ENCODE measurements at places on chromosomes 2 and 18.

- no peak for DNase-seq
These were observed 242.2 kb upstream of the LRRTM1 start for GRCh38 chr2:80546766-80547165.

- DNase-seq, result no peak
These were observed 15.9 kb upstream of the IL1R1 start for GRCh38 chr2:102126660-102127059.

GRCh38 chr18:48954886-48955819, 4.4 kb upstream of the SMAD7 start:
- no peak for DNase-seq

DNA sequence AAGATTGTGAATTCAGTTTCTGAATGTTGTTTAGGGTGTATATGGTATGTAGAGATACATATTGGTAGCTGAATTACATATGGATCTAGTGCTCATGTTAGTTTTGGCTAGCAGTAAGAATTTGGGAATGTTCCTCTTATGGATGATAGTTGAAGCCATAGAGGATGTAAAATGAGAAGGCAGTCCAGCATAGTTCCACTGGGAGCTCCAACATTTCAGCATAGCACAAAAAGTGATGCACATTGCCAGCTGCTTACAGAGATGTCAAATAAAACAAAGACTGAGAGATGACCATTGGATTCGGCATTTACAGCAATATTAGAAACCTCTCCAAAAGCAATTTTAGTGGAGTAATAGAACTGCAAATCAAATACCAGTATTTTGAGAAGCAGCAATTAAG, 77.4 kb downstream of the EML4 start:
- DNase-seq, result no peak

GRCh38 chr2:157625296-157625695, 3.4 kb downstream of the ACVR1C start:
- no peak for DNase-seq

DNA sequence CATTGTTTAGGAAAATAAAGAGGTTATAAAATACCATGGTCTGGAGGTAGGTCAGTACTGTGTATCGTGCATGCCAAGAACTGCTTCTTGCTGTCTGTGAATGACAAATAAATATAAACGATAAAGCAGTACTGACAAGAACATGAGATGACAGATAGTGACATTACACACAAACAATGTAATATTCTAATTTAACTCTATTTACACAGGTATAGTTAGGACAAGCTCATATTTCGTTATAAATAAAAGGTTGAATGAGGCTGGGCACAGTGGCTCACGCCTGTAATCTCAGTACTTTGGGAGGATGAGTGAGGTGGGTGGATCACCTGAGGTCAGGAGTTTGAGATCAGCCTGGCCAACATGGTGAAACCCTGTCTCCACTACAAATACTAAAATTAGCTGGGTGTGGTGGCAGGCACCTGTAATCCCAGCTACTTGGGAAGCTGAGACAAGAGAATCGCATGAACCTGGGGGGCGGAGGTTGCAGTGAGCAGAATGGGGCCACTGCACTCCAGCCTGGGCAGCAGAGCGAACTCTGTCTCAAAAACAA, 14.7 kb upstream of the GPR75 start:
- no peak for DNase-seq

- DNase-seq, result no peak
These were observed 762.4 kb downstream of the LRRTM4 start for GRCh38 chr2:76759634-76760366.

DNA sequence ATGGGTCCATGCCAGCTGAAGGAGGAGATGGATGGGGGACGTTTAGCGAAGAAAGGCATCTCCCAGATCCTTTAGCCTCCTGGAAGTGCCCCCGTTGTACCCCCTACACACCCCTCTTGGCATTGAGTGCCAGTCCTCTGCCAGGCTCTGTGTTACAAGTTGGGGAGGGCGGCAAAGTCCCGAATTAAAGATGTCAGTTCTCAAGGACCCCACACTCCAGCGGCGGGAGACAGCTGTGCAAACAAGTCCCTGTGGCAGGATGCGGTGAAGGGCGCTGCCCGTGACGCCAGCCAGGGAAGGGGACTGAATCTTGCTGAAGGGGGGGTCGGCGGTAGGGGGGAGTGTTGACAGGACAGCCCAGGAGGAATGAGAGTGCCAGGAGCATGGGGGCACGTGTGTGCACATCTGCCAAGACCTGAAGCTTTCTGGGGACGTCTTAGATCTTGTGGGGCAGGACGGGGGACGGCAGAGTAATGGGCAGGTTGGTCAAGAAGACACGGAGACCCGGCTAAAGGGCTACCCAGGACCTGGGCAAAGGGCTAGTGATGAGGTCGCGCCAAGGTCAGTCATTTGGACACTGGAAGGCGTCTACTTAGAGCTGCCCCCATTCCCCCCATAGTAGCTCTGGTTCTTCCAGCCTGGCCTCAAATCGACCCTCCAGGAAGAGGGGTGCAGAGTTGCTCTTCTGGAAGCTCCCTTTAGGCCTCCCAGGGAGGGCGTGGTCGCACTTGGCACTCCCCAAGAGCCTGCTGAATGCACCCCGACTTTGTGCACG, 2.8 kb upstream of the CTDSP1 start:
- DNase-seq, result peak; percentile 91

GRCh38 chr18:50654658-50655550, 95.0 kb downstream of the MAPK4 start:
- DNase-seq, result no peak

DNA sequence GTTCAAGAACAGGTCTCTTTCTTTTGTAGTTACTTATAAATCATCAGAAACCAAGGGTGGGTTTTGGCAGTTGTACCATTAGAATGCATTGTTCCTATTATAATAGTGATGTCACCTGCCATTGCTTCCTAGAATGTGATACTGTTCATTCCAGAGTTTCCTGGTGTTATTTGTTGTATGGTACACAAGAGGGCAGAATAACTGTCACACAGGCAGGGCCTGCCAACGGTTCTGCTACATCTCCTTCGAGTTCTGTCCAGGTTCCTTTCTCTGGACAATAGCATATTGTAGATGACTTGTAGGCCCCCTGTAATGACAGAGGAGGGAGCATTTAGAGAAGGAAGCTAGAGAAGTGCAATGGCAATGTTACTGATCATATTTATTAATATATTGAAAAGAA, 98.3 kb downstream of the KLHL14 start:
- DNase-seq, result no peak

- no peak for DNase-seq
These were observed 105.3 kb downstream of the ARL4C start for GRCh38 chr2:234391625-234392024.

All from upper lobe of right lung (tissue), 1 donor.